Activated T-helper 1 cell treated with anti-CD3 and anti-CD28 coated beads, Interleukin-2, amount 50 U/mL, for 16 hours (primary cell): ENCODE measurements at places on chromosomes 11 and 22.

- DNase-seq, result no peak
Observed at GRCh38 chr11:856397-856796, 13.7 kb downstream of the TSPAN4 start.

GRCh38 chr11:31820438-31820818 lies 9.3 kb upstream of the PAX6 start:
- DNase-seq, result no peak

GRCh38 chr11:8459711-8460399 lies 134.2 kb downstream of the STK33 start:
- no peak for DNase-seq

DNA sequence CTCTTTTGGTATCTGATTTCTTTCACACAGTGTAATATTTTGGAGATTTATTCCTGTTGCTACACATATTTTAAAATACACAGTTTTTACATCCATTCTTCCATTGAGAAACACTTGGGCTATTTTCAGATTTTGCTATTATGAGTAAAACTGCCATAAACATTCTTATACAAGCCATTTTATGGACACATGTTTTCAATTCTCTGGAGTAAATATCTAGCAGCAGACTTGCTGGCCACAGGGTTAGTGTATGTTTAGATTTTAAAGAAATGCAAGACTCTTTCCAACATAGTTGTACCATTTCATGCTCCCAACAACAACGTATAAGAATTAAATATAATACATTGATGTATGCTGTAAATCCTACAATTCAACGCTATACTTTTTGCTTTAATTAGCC lies 360.8 kb upstream of the PITPNB start:
- no peak for DNase-seq

- DNase-seq, result no peak
Observed at GRCh38 chr11:134664447-134665187, 252.6 kb upstream of the B3GAT1 start.

DNA sequence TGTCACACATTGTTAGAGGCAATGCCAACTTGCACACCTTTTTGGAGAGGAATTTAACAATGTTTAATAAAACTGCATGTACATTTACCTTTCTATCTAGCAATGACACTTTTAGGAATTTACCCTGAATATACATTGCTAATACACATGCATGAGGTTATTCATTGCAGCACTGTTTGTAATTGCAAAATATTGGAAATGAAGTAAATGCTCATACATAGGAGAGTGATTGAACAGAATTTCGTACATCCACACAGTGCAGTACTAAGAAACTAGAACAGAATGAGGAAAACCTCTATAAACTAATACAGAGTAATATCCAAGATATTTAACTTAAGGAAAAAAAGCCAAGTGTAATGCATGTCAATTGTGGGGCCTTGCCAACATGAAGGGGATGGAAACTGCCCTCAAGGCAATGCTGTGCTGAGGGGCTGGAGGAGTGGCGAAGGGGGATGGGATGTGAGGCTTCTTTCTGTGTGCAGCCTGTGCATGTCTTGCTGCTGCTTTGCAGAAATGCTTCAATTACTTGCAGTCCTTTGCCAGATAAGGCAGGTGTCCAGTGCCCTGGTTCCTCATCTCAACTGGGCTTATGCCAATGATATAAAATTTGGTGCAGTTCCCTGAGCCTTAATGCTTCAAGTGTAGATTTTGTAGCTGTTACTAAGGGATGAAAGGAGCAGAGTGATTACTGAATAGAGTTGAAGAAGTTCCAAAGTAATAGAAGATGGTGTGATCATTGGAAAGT lies 96.1 kb downstream of the GRIA4 start:
- no peak for DNase-seq

DNA sequence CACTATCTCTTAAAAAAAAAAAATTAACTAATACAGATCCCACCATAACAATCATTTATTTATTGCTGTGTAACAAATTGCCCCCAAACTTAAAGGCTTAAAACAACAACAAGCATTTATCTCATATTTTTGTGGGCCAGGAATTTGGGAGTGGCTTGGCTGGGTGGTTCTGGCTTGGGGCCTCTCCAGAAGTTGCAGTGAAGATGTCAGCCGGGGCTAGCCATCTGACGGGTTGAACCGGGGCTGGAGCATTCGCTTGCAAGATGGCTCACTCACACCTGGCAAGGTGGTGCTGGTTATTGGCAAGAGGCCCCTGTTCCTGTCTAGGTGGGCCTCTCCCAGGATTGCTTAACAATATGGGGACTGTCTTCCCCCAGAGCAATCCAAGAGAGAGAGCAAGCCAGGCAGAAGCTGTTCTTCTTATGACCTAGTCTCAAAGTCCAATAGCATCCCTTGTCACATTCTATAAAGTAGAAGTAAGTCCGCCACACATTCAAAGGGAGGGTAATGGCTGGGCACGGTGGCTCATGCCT lies 29.5 kb downstream of the ACO2 start:
- no peak for DNase-seq

DNA sequence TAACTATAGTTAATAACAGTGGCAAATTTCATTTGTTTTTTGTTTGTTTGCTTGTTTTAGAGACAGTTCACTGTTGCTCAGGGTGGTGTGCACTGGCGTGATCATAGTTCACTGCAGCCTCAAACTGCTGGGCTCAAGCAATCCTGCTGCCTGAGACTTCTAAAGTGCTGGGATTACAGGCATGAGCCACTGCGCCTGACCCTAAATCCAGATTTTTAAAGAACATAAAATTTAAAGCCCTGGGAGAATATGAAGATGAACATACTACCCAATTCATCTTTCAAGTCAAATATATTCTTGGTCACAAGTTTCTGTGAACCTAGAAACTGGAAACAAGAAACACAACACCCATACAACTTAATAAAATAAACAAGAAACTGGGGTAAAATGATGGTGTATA lies 28.1 kb downstream of the RRAS2 start:
- DNase-seq, result no peak

- no peak for DNase-seq
Observed at GRCh38 chr11:75437966-75438659, 5.1 kb upstream of the KLHL35 start.

- no peak for DNase-seq
Observed at GRCh38 chr11:18791969-18792628, 501 bp upstream of the PTPN5 start.

GRCh38 chr11:126722956-126723664 lies 277.5 kb downstream of the KIRREL3 start:
- DNase-seq, result no peak

DNA sequence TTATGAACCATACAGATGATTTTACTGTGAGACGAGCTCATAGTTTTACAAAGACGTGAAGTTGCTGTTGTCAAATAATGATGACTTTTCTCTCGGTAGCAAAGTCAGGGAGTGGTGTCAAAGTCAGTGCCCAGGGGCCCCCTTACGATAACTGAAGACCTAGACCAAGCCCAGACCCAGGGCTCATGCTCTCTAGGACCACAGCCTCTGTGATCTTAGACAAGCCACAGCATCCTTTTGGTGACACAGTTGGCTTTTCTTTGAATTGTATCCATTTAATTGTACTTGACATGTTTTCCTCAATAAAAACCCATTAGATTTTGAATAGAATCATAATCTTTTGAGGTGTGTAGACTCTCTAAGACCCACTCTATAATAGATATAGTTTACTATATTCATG lies 17.9 kb upstream of the POGLUT3 start:
- no peak for DNase-seq

DNA sequence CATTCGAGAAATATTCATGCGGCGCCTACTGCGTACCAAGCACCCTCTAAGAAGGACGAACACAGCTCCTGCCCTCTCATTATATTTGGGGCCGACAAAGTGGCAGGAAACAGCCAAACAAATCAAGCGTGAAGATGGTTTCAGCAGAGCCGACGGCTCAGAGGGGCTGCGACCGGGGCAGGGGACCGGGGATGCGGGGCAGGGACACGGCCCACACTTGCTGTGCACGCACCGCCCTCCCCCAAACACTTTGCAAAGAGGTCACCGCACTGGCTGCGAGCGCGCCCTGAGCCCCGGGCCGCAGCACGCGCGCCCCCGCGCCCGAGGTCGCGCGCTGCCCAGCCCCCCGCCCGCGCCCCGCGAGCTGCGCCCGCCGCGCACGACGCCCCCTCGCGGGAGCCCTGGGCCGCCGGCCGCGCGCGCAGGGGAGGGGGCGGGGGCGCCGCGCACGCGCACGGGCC lies 255 bp upstream of the SYNGR1 start:
- DNase-seq, result no peak

GRCh38 chr11:31805037-31805628 lies 6.0 kb downstream of the PAX6 start:
- DNase-seq, result no peak

DNA sequence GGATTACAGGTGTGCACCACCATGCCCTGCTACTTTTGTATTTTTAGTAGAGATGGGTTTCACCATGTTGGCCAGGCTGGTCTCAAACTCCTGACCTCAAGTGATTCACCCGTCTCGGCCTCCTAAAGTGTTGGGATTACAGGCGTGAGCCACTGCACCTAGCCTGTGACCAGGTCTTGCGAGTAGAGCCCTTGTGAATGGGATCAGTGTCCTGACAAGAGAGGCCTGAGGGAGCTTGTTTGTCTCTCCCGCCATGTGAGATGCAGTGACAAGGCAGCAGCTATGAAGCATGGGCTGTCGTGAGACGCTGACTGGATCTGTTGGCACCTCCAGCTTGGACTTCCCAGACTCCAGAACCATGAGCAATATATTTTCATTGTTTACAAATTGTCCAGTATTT lies 69.3 kb downstream of the LRRC32 start:
- no peak for DNase-seq

DNA sequence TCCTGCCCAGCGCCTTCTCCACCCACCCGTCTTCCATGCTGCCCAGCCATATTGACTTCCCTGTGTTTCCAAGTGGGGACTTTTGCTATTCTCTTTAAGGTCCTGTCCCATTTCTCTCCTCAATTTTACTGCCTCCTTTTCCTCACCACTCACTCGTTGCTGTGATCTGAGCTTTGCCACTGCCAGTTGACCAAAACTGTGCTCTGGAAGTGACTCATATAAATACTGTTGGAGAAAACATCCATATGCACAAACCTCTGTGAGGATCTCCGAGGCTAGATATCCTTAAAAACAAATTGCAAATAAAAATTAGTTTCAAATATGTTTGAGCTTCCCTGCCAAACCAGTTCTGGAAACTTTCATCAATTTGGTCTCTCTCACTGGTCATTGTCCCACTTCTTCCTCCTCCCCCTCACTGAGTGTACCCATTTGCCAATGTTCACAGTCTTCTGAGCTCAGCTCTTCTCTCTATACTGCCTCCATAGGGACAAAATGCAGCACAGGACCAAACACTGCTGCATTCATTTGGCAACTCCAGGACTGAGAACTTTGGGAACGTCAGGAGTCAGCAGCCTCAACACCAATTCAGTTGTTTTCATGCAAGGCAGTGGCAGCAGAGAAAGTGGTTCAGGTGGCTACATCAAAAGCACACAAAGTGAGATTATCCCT lies 34.0 kb upstream of the MMP13 start:
- DNase-seq, result no peak

DNA sequence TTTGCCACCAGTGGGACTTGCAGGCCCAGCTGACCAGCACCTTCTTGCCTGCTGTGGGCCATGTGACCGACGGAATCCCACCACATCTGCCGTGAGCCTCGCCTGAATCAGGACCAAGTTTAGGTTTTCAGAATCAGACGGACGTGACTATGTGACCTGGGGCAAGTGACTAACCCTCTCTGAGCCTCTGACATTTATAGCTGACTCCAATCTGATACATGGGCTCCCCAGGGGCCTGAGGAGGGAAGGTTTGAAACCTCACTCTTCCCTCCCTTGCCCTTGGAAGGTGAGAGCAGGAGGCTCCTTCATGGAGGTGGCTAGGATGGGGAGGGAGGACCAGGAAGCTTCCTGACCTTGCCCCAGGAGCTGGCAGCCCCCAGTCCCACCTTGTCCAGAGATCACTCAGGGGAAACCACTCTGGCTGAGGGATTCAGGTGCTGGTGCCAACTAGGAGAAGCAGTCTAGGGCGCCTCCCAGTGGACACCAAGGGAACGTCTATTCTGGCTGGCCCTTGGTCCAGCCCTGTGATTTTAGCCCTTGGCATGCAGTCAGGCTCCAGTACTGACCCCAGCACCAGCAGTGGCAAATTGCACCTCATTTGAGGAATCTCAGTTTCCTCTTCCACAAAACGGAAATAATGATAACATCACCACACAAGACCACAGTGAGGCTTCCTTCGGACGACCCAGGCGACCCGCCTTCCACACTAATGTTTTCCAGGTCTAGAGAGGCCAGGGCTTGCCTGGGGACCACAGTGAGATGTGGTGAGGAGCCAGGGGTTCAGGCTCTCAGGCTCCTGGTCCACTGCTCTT lies 47.2 kb upstream of the SYT7 start:
- DNase-seq, result no peak

- no peak for DNase-seq
Observed at GRCh38 chr22:29011240-29012100, 50.2 kb downstream of the C22orf31 start.

GRCh38 chr11:130163346-130164220 lies 4.0 kb downstream of the ST14 start:
- DNase-seq, result no peak

- DNase-seq, result no peak
Observed at GRCh38 chr22:23129149-23129548, 12.6 kb downstream of the RSPH14 start.

DNA sequence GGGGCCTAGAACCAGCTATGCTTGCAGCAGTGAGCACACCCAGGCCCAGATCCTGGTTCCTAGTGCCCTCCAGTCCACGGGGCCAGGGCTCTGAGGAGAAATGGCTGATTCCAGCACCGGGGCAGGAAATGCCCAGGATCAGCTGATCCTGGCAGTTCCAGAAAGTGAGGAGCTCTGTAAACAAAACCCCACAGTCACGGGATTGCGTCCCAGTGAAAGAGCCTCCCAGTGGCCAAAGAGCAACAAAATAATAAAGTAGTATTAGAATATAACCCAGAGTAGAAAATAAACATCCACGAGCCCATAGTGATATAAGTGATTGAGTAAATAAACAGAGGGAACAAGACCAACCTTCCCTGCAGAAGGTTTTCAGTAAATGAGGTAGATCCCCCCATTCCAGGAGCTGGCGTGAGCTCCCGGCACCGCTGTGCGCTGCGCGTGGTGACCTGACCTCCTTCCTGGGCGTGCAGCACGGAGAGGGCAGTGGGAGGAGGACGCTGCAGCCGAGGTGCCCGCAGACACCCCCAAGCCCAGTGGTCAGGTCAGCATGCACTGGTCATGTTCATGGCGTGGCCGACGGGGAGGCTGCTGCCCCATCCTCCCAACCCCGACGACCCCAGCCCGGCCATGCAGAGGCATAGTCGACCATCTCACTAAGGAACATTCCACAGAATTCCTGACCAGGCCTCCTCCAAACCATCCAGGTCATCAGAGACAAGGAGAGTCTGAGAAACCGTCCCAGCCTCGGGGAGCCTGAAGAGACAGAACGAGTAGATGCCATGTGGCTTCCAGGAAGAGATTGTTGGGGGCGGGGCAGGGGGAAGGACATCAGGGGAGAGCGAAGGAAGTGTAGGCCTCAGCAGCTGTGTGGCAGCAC lies 19.8 kb downstream of the PTDSS2 start:
- no peak for DNase-seq

GRCh38 chr22:37301144-37301830 lies 19.0 kb downstream of the CYTH4 start:
- DNase-seq, result no peak

DNA sequence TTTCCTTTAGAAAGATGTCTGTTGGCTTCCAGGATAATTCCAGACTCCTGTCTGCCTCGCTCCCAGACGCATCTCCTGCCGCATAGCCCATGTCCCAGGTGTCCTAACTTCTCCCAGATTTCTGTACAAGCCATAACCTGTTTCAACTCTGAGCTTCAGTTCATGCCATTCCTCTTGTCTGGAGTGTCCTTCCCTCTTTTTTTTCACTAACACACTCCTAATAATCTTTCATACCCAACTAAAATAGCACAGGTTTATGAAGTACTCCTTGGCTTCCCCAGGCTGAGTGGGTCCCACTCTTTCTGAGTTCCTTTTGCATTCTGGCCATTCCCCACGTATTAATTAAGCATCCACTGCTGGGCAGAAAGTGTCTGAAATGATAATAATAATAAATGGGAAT lies 123.0 kb downstream of the LDLRAD3 start:
- DNase-seq, result no peak
